ENCODE measurements at places on chromosomes 13 and 19.

- no peak for DNase-seq
Observed at GRCh38 chr19:42487798-42488178, 40.5 kb downstream of the CEACAM1 start.

- peak; percentile 52 for DNase-seq
Observed at GRCh38 chr19:33290956-33291622, 11.2 kb downstream of the CEBPA start.

DNA sequence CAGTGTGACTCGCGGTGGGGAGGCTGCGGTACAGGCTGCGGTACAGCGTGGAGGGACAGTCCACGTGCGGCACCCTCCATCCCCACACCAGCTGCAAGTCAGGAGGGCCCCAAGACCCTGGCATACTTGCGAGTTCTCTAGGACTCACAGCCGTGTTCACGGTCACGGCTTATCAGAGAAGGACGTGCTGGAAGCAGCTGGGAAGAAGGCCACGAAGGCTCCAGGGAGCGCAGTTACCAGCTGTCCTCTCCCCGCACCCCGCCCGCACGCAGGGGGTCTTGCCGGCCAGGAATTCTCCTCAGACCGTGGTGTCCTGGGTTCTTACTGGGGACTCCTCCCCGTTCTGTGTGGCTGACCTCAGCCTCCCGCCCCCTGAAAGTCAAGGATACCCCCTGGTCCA is 6.2 kb downstream of the ZNF444 start:
- DNase-seq, result no peak

DNA sequence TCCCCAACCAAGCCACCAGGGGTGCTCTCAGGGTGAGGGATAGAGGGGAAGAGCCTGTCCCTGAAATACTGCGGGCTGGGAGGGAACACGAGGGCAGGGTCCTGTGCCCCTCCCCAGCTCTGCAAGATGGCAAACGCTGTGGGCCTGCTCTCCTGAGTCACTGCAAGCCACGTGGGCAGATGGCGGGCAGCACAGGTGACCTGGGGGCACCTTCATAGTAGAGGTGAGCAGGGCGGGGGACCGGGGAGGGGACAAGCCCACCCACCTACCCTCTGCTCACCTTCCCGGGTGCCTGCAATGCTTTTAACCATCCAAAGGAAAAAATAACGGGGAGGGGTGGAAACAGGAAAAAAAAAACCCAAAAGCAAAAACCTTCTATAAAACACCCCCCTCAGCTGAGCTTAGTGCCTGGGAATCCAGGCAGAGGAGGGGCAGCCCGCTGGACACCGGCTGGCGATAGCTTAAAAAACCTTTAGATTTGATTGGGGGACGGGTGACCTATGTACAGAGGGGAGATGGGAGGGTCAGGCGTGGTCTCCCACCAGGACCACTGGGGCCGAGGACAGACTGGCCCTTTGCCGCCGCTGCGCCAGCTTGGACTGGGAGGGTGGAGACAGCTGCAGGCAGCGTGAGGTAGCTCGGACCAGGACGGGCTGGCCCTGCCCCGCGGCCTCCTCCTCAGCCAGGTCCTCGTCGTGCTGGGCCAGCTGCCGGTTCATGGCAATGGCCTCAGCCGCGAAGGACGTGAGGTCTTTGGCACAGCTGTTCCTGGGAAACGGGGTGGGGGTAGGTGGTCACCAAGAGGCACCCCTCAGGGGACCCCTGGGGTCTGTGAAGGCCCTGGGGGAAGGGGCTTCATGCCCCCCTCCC is 11.7 kb downstream of the MKNK2 start:
- no peak for DNase-seq

- no peak for DNase-seq
Observed at GRCh38 chr19:35695895-35696422, 8.4 kb upstream of the ZBTB32 start.

GRCh38 chr19:31334849-31335624 is 14.2 kb downstream of the TSHZ3 start:
- DNase-seq, result peak; percentile 36

DNA sequence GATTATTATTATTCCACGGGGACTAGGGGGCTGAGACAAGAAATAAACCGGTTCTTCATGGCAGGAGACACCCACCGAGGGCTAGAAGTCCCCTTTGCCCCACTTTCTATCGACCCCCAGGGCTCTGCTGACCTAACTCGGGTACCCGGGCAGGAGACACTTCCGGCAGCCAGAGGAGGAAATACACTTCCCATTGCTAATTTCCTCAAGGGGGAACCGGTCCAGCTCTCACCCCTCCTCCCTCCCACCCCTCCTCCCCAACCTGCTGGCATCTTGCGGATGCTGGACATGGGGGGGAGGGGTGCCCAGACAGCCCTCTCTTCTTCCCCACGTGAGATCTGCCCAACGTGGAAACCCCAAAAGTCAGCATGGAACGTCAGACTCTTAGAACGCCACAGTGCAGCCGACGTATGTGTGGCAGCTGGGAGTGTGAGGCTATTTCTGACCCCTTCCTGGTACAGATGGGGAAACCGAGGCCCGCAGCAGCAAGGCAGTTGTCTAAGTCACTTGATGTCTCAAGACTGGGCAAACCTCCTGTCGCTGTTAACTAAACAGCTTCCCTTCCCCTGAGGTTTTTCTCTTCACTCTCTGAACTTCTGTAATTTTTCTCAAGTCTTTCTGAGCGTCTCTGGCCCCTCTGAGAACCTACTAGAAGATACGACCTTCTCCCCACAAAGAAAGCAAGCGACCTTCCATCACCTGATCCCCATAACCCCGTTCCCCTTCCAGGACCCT is 3.6 kb downstream of the GPR4 start:
- no peak for DNase-seq

- no peak for DNase-seq
Observed at GRCh38 chr19:31427857-31428256, 78.6 kb upstream of the TSHZ3 start.

GRCh38 chr13:55963934-55964333 is 1176.8 kb upstream of the PRR20A start:
- no peak for DNase-seq

DNA sequence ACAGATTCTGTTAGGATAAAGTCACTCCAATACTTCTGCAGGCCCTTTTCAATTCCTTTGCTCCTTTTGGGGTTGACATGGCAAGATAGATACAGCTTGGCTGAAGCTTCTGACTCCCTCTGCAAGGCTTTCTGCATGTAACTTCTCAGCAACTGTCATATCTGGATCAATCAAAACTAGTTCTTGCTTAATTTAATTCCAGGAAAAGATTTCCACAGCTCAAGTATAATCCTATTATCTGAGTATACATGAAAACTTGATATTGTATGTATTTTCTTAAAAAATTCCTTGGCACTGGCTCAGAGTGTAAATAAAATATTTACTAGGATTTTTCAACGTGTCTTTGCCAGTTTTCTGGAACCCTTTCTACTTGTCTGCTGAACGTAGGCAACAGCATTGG is 109.6 kb downstream of the STARD13 start:
- DNase-seq, result no peak

DNA sequence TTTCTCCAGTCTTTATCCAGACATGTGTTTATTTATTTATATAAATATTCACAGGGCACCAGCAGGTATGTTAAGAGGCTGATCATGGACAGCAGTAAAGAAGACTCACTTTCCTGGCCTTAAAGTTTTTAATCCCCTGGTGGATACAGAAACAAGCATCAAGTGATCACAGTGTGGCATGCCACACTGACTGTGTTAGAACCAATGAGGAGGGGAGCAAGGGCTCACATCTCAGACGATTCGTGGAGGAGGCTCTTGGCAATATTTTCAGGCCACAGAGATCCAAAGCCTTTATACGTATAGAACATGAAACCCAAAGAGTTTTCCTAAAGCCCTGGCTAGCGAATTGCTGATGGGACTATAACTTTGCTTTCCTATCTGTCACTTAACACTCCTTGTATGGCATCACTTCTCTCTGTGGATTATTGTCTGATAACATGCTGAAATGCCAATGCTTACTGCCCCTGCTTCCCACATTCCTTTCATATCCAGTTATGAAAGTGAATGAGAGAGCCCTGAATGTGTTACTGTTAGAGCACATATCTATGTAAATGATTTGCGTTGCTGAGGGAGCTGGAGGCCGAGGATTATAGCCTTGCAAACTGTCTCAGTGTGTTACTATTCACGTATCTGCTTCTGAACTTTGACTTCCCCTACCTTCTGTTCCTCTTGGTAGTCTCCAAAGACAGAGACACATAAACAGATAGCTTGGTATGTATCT is 37.6 kb downstream of the POLR1D start:
- no peak for DNase-seq

DNA sequence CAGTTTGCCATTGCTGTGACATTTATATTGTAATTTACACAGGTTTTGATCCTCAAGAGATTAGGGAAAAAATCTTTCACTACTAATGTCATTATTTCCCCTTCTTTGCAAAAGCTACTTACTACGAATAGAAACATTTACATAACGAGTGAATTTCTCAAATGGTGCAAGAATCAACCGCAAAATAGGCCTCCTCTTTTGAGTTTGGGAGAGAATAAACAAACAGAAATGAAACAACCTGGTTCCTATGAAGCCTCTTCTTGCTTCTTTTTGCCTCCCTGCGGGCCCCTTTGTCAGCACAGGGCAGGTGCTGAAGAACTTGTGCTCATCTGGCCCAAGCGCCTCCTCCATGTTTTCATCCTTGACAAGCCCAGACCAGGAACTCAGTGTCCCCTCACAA is 10.1 kb upstream of the GJA3 start:
- DNase-seq, result no peak

DNA sequence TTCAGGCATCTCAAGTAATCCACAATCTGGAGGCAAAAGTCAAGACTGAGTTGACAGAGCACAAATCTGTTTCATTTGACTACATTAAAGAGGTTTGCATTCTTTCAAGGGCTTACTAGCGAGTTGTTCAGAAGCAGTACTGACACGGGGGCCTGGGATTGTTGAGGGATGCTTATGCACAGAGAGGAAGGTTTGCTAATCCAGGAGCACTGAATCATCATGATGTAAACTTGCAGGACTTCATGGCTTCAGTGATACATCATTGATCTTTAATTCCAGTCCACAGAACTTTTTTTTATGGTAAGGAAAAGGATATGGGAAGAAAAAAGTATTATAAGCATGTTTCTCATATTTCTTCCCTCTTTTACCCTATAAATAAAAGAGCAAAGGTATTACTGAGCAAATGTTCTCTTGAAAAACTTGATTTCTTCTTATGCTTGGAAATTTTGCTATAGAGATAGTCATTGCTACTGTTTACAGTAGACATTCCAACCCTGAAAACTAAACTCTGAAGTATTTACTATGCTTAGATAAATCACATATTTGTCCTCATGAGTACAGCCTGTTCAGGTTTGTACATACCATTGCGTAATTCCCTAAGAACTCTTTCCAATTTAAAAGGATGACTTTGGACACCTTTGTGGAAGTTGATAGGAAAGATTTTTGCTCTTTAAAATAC is 65.8 kb upstream of the KPNA3 start:
- DNase-seq, result peak; percentile 96

DNA sequence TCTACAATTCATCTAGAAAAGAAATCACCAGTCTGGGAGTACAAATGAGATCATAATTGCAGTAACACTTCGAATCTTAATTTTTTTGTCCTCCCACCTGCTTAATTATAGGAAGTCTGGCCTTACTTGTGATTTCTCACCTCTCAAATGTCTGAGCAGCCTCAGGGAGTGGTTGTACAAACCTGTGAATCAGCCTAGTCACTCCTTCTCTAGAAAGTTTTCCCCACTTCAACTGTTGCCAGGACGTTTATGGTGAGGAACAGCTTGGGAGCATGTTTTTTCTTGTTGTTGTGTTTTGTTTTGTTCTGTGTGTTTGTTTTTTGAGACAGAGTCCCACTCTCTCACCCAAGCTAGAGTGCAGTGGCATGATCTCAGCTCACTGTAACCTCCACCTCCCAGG is 50.3 kb upstream of the CLDN10 start:
- DNase-seq, result no peak

DNA sequence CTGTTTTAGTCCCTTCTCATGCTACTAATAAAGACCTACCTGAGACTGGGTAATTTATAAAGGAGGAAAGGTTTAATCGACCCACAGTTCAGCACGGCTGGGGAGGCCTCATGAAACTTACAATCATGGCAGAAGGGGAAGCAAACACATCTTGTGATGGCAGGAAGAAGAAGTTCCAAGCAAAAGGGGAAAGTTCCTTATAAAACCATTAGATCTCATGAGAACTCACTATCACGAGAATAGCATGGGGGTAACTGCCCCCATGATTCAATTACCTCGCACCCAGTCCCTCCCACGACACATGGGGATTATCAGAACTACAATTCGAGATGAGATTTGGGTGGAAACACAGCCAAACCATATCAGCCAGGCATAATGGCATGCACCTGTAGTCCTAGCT is 13.0 kb upstream of the STRN4 start:
- no peak for DNase-seq

- DNase-seq, result no peak
Observed at GRCh38 chr13:102567857-102568256, 28.9 kb upstream of the TPP2 start.

DNA sequence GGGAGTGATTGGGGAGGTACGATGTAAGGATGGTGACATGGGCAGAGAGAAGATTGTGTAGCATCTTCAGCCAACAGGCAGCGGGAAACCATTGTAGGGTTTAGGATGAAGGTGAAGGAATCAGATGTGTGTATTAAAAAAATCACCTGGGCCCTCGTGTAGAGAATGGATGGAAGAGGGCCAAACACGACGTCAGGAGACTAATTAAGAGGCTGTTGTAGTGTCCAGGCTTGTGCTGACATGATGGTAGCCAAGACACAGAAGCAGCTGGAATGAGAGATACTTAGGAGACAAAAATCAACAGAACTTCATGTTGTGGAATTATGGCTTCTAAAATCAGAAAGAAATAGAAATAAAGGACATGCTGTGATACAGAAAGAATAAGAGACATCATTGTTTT is 41.2 kb upstream of the ARGLU1 start:
- no peak for DNase-seq

- no peak for DNase-seq
Observed at GRCh38 chr19:12715929-12716328, 7.8 kb downstream of the TNPO2 start.

GRCh38 chr13:86900906-86901305 is 770.3 kb upstream of the SLITRK5 start:
- no peak for DNase-seq

GRCh38 chr13:91346062-91346461 is 1.4 kb upstream of the MIR17HG start:
- DNase-seq, result no peak

- no peak for DNase-seq
Observed at GRCh38 chr19:13995878-13996765, 10.0 kb downstream of the RFX1 start.

- DNase-seq, result peak; percentile 69
Observed at GRCh38 chr13:76903544-76904162, 17.4 kb upstream of the KCTD12 start.

Measured in fibroblast of skin of right biceps (primary cell).